Activated CD4-positive, alpha-beta T cell treated with anti-CD3 and anti-CD28 coated beads, Interleukin-2, amount 50 U/mL, for 4 hours (primary cell): ENCODE measurements at places on chromosomes 5 and 9.

DNA sequence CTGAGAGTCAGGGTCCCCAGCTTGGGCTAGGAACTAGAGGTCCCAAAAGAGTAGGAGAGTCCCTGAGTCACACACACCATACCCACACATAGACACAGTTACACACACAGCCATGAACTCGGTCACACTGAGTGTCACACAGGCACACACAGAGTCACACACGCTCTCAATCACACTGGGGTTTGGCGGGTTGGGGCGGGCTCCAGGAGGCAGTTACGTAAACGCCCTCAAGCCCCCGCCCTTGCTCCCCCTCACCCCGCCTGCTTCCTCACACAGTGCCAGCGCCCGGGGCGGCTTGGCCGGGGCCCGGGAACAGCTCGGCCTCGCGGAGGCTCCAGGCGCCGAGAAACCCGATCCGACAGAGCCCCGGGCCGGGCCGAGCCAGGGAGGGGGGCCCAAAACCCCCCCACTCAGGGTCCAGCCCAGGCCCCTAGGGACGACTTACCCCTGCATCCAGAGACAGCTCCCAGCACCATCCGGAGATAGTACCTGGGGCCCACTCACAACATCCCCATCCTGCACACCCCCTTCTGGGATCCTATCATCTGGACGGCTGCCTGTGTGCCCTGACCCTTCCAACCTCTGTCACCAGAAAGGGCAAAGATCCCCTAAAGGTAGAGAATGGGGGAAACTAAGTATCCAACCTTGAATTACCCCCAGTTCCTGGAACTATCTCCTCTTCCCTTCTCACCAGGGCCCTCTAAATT lies 3.5 kb upstream of the CNTFR start:
- no peak for DNase-seq

- no peak for DNase-seq
Observed at GRCh38 chr5:160398806-160399205, 1.0 kb downstream of the FAM200C start.

GRCh38 chr9:87836951-87837705 lies 45.5 kb upstream of the SPATA31E1 start:
- DNase-seq, result no peak

GRCh38 chr9:123364241-123364824 lies 8.3 kb downstream of the CRB2 start:
- no peak for DNase-seq

DNA sequence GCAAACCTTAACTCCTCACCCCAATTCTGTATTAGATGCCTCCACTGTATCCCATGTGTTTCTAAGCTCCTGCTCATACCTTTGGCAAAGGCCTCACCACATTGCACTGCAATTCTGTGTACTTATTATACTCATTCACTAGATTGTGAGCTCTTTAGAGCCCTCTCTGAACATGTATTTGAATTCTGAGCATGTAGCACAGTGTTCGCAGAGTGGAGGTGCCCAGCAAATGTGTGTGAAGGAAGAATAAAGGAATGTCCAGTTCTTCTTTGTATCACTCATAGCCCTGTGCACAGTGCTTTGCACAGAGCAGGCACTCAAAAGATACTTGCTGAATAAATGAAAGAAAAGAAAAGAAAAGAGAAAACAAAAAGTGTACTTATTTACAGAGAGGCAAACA lies 301.1 kb upstream of the EFNA5 start:
- no peak for DNase-seq

GRCh38 chr5:139138809-139139208 lies 59.4 kb downstream of the SIL1 start:
- DNase-seq, result no peak
